ENCODE measurements at places on chromosomes 12 and 14.

GRCh38 chr12:109462868-109463692 lies 14.0 kb downstream of the KCTD10 start:
- no peak for DNase-seq

GRCh38 chr14:70920608-70921007 lies 13.3 kb downstream of the PCNX1 start:
- no peak for DNase-seq

GRCh38 chr12:102452605-102453004 lies 27.8 kb downstream of the IGF1 start:
- DNase-seq = no peak

GRCh38 chr12:68397566-68398158 lies 65.5 kb upstream of the MDM1 start:
- DNase-seq = no peak

- no peak for DNase-seq
Measured at GRCh38 chr14:92633274-92633616, 115.2 kb downstream of the LGMN start.

- no peak for DNase-seq
Measured at GRCh38 chr12:79351251-79351650, 339.5 kb downstream of the PAWR start.

- DNase-seq = no peak
Measured at GRCh38 chr12:43179486-43179885, 372.5 kb downstream of the ADAMTS20 start.

DNA sequence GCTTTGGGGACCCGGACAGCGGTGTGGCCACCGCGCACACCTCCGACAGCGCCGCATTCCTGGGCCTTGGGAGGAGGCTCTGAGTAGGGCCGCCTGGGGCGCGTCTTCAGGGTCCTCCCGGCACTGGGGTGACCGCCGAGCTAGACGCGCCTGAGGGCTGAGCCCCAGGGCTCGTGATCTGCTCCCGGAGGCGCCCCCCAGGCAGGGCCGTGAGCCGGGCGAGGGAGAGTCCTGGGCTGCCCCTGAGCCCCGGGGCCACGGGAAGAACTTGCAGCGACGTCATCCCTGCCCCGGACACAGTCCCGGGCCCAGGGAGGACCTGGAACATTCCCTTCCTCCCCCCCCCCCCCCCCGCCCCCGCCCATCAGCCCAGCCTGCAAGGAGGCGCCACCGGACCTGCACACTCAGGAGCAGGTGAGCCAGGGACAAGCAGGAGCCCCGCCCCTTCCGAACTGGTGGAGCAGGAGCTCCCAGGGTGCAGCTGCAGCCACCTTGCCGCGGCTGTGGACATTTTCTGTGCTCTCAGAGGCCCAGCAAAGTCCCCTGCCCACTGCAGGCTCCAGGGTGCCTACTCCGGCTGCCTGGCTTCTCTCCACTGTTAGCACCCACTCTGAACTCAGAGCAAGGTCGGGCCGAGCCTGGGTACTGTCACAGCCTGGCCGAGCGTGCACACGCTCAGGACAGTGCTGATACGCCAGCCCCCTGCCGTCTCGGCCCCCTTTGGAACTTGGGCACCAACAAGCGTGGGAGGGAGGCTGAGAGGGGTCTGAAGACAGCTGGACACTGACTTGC lies 50.7 kb downstream of the A2M start:
- DNase-seq = no peak

- DNase-seq = no peak
Measured at GRCh38 chr12:70379846-70380245, 13.8 kb downstream of the KCNMB4 start.

- DNase-seq = no peak
Measured at GRCh38 chr14:75636100-75636692, 24.5 kb downstream of the ERG28 start.

DNA sequence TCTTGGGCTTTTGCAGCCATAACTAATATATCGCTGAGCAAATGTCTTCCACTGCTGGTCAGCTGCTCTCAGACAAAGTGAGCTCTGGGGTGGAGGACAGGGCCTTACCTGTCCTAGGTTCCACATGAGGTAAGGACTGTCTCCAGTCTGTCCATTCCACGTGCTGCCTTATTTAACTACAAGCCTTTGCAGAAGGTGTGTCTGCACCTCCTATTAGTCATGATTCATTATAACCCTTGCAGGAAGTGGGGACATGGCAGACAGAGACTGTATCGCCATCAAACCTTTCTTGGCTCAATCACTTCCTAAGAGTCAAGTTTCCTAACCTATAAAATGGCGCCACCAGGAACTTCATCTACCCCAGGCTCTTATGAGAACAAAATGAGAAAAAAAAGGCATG lies 46.9 kb downstream of the SLC25A47 start:
- DNase-seq = no peak

- DNase-seq = no peak
Measured at GRCh38 chr14:65281991-65282895, 130.3 kb upstream of the FUT8 start.

GRCh38 chr12:4824380-4824779 lies 85.3 kb upstream of the KCNA1 start:
- DNase-seq = no peak

DNA sequence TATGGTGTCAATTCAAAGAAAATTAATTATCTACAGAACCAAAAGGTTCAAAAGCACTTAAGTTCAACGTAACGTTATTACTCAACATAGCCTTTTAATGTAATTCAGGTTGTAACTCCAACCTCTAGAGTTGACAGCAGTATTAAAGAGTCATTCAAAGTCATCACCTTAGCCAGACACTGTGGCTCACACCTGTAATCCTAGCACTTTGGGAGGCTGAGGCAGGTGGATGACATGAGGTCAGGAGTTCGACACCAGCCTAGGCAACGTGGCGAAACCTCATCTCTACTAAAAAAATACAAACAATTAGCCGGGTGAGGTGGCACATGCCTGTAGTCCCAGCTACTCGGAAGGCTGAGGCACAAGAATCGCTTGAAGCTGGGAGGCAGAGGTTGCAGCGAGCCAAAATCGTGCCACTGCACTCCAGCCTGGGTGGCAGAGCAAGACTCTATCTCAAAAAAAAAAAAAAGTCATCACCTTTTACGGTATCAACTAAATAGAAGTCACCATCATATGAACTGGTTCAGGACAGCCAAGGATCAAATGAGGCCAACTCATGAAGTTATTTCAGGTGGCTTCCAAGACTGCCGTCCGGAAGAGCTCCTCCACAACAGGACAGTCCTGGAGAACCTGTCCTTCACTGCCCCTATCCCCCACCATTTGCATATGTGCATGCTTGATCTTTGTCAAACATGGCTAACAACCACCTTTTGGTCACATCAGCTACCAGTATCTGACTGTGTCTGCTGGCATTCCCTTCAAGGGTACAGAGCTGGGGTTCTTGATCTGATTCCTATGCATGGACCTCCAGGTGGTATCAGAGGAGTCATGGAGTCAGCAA lies 4.2 kb downstream of the PPTC7 start:
- no peak for DNase-seq

- DNase-seq = no peak
Measured at GRCh38 chr14:82422230-82422629, 888.6 kb upstream of the SEL1L start.

GRCh38 chr12:84874125-84874824 lies 38.3 kb downstream of the SLC6A15 start:
- DNase-seq = peak; percentile 60

DNA sequence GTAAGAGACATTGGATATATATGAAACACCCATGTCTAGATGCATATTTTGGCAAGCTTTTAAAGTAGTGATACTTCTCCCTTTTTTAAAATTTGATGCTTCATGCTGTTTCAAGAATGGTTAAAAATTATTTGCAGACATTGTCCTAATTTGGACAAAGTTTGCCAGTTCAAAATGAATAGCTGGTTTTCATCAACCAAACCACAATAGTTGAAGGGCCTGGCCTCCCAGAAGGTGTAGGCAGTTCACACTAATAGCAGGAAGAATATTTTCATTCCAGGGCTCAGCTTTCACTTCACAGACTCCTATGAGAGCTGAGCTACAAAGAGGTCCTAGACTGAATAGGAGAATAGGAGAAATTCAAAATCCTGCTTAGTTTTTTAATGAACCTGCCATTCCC lies 78.7 kb downstream of the STXBP6 start:
- no peak for DNase-seq

DNA sequence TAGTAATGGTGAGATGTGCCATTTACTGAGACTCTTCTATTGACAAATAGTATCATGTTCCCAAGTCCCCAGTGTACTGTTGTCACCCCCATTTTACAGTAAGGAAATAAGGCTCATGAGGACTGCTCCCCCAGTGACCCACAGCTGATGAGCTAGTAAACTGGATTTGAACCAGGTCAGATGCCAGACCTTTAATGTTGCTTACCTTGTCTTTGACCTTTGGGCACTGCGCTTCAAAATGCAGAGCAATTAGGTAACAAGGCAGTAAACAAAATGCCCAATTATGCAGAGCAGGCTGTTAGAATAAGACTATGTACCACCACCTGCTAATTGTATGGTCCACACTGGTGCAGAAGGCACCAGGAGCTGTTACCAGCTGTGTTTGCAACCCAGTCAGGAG lies 38.5 kb upstream of the RIN3 start:
- DNase-seq = no peak

GRCh38 chr14:66359500-66359899 lies 126.7 kb upstream of the CCDC196 start:
- no peak for DNase-seq

GRCh38 chr12:27820564-27820963 lies 40.5 kb upstream of the MANSC4 start:
- DNase-seq = no peak

GRCh38 chr14:63993992-63994391 lies 141.2 kb downstream of the SYNE2 start:
- DNase-seq = no peak

DNA sequence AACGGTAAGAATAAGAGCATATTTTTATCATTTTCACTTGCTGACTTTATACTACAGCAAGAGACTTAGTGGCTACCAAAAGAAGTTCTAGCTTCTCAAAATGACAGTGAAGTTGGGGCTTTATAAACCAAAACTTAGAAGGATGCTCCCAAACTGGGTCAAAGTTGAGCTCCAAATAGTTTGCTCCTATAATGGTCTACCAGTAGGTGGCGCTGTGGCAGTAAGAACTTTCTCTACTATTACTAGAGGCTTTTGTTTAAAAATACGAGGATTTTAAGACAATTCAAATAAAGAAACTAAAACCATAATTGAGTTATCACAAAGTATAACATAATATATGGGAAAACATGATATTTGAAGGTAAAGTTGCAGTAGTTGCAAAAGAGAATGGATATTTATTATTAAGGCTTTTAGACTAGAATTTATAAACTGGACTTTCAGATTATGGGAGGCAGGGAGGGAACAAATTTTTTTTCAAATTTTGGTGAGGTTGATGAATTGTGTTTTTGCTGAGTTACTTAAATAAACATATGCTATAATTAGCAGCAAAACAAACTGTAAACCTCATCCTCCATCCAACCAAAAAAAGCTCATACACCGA lies 75.0 kb downstream of the TGFB3 start:
- peak; percentile 33 for DNase-seq

Measured in NCI-H1417 treated with DMSO at 0.1 percent for 48 hours (cell line).